ENCODE measurements at places on chromosomes 5 and 9.
A peak's percentile ranks its signal among the peaks of the same experiment; 100 is the strongest.

DNA sequence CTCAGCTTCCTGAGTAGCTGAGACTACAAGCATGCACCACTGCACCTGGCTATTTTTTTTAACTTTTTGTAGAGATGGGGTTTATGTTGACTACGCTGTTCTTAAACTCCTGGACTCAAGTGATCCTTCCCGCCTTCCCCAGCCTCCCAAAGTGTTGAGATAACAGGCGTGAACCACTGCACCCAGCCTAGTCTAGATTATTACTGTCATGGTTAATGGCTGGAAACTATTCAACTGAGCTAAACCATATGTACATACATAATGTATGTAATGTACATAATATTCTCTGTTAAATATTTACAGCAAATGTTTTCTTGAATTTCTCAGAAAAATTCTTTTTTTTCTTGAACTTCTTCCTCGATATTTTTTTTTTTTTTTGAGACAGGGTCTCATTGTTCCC, 21.3 kb downstream of the PPP2CA start:
- no peak for DNase-seq

DNA sequence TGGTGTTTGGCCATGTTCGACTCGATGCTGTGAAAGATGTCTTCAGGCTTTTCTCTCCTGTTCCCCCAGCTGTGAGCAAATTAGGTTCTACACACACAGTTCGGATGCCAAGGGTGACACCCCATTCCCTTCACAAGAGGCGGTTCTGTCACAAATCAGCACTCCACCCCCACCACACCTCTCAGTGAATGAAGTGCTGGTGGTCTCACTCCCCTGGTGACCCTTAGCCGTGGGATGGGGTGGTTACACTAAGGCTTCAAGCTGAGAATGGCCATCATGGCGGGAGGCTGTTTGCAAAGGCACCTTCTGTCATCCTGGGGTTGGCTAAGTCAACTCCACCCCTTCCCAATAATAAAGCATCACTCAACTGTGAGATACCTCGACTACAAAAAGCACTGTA, 26.4 kb downstream of the AMBP start:
- no peak for DNase-seq

DNA sequence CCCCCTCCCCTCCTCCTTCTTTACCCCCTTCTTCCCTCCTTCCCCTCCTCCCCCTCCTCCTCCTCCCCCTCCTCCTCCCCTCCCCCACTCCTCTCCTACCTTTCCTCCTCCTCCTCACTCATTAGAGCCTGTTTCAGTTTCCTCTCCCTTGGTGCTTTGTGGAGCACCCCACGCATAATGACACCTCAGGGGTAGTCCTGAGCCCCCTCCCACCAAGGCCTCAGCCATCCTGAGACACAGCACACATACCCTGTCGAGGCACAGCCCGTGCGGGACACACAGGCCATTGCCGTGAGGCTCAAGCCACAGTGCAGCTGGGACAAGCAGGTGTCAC, 35.4 kb downstream of the HK3 start:
- DNase-seq = no peak

- DNase-seq = peak; percentile 66
Measured at GRCh38 chr9:131237931-131238401, 38.3 kb downstream of the FAM78A start.

DNA sequence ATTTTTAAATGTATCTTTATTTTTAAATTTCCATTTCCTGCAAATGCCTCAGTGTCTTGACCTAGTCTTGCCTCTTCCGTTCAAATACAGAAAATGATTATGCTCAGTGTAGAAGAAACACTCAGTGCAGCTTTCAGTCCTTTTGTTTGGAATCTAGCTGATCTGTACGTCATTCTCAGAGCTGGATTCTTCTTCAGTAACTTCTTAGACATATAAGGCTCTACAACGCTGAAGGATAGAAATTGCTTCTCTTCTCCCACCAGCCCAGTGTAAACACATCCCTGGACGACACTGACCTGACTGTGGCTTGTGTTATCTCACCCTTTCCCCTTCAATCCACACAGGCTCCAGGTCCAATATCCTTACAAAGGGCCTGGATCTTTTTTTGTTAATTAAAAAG, 3.2 kb upstream of the ALDH1B1 start:
- no peak for DNase-seq

- DNase-seq = no peak
Measured at GRCh38 chr9:130114741-130115140, 57.5 kb upstream of the NCS1 start.

- DNase-seq = no peak
Measured at GRCh38 chr5:141186897-141187512, at the start of gene PCDHB9. PCDHB9 (plus strand) TSS chr5:141187161; CDS start chr5:141187319, 158 bp downstream.

DNA sequence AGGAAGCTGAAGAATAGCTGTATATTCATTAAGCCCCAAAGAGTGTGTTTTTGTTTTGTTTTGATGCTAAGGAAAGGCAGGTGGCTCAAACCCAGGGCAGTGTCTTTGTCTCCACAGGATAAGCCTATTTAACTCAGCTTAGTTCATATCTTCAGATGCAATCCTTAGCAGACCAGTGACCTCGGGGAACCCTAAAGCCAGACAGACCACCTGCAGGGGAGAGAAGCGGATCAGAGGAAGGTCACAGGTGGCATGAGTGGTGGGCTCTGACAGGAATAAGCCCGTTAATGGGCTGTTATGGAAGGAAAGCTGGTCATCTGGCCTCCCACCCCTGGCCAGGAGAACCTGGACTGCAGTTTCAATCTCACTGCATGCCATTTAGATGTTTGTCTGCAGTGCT, 30.8 kb downstream of the TAS2R1 start:
- no peak for DNase-seq

DNA sequence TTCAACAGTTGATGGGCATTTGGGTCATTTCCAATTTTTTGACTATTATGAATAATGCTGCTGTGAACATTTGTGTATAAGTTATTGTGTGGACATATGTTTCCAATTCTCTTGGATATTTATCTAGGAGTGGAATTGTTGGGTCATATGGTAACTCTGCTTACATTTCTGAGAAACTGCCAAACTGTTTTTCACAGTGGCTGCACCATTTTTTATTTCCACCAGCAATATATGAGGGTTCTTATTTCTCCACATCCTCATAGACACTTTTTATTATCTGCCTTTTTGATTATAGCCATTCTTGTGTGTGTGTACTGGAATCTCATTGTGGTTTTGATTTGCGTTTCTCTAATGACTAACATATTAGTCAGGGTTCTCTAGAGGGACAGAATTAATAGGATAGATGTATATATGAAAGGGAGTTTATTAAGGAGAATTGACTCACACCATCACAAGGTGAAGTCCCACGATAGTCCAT, 14.7 kb upstream of the MED27 start:
- DNase-seq = no peak

- no peak for DNase-seq
Measured at GRCh38 chr9:130043654-130044623, 950 bp upstream of the FNBP1 start.

DNA sequence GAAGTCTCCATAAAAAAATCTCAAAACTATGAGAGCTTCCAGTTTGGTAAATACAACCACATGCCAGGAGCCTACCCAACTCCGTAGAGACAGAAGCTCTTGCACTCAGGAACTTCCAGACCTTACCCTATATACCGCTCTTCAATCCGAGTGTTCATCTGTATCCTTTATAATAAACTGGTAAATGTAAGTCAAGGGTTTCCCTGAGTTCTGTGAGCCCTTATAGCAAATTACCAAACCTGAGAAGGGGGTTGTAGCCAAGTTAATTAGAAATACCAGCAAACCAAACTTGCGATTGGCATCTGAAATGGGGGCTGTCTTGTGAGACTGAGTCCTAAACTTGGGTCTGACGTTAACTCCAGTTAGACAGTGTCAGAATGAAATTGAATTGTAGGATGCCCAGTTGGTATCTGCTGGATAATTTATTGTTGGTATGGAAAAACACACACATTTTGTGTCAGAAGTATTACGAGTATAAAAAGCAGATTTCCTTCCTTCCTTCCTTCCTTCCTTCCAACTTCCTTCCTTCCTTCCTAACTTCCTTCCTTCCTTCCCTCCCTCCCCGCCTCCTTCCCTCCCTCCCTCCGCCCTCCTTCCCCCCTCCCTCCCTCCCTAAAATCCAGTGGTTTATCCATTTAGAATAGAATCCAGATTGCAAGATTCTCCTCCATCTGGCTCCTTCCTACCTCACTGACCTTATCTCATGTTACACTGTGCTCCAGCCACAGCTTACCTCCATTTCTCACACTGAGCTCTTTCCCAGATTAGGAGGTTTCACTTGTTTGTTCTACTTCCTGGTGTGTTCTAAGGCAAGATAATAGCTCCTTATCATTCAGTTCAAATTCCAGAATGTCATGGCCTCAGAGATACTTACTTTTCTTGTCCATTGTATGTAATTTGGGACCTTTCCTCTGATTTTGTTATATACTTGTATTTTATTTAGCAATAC, 196.7 kb downstream of the WDR70 start:
- no peak for DNase-seq

GRCh38 chr9:78144008-78144381, 91.9 kb upstream of the CEP78 start:
- DNase-seq = no peak

GRCh38 chr5:38764937-38765391, 80.8 kb upstream of the OSMR start:
- DNase-seq = no peak

GRCh38 chr5:72920690-72921502, 34.9 kb upstream of the FCHO2 start:
- no peak for DNase-seq

DNA sequence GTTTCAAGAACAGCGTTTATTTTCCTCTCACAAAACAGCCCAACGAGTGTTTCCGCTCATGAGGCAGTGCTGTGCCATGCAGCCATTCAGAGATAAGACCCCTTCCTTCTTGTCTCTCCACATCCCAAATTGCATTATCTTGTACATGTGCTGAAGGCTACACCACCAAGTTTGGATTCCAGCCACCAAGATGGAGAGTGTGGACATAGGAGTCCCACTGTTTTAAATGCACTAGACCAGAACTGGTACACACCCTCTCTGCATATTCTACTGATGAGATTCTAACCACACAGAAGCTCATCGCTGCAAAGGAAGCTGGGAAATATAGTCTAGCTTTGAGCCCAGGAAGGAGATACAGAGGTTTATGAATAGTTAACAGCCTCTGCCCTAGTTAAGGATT, 509.4 kb downstream of the NFIB start:
- DNase-seq = no peak
